ENCODE measurements at places on chromosomes 7 and 10. TPM values are rescaled to one million over a fixed set of nuclear protein-coding genes. Genes with fewer than 3 reads are reported as not detected.

Gene SH2D4B
- total RNA-seq, result not detected

Gene MBLAC1
- 2.7 TPM for total RNA-seq

Gene ZP3
- not detected for total RNA-seq

Gene STX1A
- 2.6 TPM for total RNA-seq

Gene VAX1
- not detected for total RNA-seq

Gene FANK1
- 0.88 TPM for total RNA-seq

Gene CCDC172
- not detected for total RNA-seq

Gene CLDN3
- not detected for total RNA-seq

Gene CDC14C
- total RNA-seq, result not detected

Gene MRLN
- not detected for total RNA-seq

Gene PRPS1L1
- total RNA-seq, result not detected

Gene FOXK1
- 22.1 TPM for total RNA-seq

Gene CPA5
- not detected for total RNA-seq

Gene SP8
- not detected for total RNA-seq

Gene PRSS37
- not detected for total RNA-seq

Gene BTRC
- 26.0 TPM for total RNA-seq

Gene SCART1
- total RNA-seq, result 0.27 TPM

Gene SYNPO2L
- 165 TPM for total RNA-seq

Gene PTPRN2
- 1.9 TPM for total RNA-seq

Gene ASIC3
- 4.0 TPM for total RNA-seq

Gene FAM25A
- total RNA-seq, result not detected

Gene AKR1C1
- total RNA-seq, result 147 TPM

Gene PDIA4
- 56.2 TPM for total RNA-seq

Gene LRIT1
- total RNA-seq, result not detected

Gene DNAJC1
- total RNA-seq, result 16.1 TPM

Gene TRIM56
- 20.7 TPM for total RNA-seq

Gene CPA4
- 3.5 TPM for total RNA-seq

Gene CARD11
- 0.42 TPM for total RNA-seq

Gene TLX1
- 0.21 TPM for total RNA-seq

Gene TIMM23
- total RNA-seq, result 80.5 TPM

Gene GATA3
- 1.9 TPM for total RNA-seq

Gene NEUROG3
- 0.27 TPM for total RNA-seq

Gene CYP3A5
- 0.44 TPM for total RNA-seq

Gene ITPRID1
- not detected for total RNA-seq

Gene VWC2
- total RNA-seq, result 5.9 TPM

Gene MEIG1
- total RNA-seq, result not detected

Measured in left cardiac atrium (tissue), 4 donors.